NCI-H2107 (cell line): ENCODE measurements at places on chromosomes 16 and 17.

GRCh38 chr17:21381076-21381706 lies 5.0 kb downstream of the KCNJ12 start:
- no peak for DNase-seq

GRCh38 chr17:70091005-70091568 lies 16.1 kb downstream of the KCNJ16 start:
- no peak for DNase-seq

DNA sequence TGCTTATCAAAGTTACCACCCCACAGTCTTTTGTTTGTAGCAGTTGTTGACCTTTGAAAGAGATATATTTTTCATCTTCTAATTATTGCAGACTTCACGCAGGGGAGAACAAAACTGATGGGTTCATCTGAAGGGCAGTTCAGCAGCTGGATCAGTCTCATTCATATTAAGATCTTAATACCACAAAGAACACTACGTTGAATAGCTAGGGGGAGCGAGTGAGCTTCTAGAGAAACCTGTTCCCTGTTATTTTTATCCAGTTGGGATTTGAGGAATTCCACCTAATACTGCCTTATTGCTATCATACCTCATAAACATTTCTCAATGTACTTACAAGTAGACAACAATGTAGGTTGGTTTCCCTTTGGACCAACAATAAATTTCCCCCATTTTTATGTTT lies 306.1 kb upstream of the KIF2B start:
- DNase-seq = no peak

- DNase-seq = peak; percentile 48
These were observed 222.8 kb upstream of the TNRC6C start for GRCh38 chr17:77735566-77736198.

DNA sequence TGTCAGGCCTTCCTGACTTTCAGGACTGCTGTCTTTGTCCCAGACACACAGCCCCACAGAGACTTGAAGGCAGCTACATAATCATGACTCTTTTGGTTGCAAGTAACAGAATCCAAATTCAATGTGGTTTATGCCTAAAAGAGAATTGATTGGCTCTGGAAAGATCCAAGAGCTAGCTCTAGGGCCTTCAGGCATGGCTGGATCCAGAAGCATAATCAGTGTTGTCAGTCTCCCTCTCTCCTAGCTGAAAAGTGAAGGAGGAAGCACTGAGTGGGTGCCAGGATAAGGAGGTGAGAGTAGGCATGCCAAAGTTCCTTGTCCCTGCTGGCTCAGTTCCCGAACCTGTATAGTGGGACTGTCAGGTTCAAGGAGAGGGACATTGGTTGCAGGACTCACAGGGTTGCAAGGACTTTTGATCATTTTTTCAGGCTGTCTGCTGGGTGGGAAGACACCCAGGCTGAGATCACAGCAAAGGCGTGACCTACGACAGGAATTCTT lies 25.5 kb downstream of the SNX20 start:
- DNase-seq = no peak

DNA sequence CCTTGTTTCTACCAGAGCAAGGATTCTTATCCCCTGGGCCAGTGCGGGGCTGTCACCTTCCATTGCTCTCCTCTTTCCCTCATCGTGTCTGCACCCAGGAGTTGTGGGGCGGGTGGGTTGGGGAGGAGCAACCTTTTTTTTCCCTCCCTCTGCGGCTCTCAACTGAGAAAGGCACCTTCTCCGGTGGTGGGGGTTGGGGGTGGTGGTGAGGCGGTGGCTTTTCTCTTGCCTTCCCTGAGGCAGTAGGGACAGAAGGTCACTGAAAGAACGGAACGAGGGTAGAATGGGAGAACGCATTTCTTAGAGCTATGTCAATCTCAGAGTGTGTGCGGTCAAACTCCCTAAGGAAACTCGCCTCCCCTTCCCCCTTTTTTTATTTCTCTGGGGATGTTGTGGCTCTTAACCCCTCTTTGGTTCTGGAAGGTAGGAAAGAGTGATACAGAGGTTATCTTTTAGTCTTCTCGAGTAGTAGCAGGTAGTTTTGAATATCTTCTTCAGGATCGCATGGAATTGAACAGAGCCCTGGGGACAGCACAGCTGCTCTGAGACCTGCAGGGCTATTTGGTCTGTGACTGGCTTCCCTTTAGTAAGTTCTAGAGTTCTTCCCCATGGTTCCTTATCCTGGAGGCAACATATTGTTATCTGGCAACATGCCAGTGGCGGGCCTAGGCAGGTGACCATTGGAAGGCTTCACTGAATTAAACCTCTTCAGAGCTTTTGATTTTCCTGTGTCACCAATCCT lies 994 bp downstream of the CLTC start:
- peak; percentile 20 for DNase-seq

GRCh38 chr17:10178506-10178991 lies 19.9 kb downstream of the GAS7 start:
- no peak for DNase-seq

- DNase-seq = no peak
These were observed 12.2 kb downstream of the WFIKKN2 start for GRCh38 chr17:50847566-50847965.

GRCh38 chr17:9959377-9959981 lies 54.4 kb upstream of the RCVRN start:
- DNase-seq = no peak

DNA sequence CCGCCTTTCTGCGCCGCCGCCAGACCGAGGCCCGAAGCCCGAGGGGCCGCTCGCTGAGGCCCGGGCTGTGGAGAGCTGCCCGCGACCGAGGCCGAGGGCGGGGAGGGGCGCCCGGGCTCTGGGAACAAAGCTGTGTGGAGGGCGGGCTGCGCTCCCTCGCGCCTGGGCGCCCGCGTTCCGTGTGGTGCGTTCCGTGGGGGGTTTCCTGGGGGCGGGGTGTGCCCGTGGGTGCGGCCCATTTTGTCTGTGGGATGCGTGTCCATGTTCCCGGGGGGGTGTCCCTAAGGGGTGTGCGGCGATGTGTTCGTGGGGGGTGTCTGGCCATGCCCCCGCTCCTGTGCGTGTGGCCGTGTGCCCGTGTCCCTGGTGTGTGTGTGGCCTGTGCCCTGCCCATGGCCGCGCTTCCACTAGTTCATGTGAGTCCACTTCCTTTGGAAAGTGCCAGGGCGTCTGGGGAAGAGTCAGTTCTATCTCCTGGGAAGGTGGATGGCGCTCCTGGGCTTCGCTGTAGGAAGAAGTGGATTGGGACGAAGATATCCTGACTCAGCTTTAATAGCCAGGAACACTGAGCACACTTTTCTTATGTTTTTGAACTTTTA lies 520 bp downstream of the JPT2 start:
- DNase-seq = no peak
